Stimulated activated CD8-positive, alpha-beta memory T cell treated with anti-CD3 and anti-CD28 coated beads, Interleukin-7, amount 100 ng/mL, for 24 hours (primary cell): ENCODE measurements at places on chromosomes 5 and 9.

DNA sequence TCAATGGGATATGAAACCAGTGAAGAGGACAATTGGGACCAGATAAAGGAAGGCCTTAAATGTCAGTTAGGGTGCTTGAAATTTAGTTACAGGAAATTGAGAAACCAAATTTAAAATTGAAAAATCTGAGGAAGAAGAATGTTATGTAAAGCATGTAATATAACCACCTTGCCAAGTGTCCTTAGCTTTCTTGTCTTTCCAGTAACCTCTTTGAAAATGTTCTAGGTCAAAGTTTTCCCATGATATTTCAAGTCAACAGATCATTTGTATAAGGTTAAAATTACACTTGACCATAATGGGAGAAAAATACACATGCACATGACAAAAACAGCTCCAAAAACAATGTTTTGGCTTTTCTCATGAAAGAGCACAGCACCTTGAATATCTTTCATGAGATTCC lies 21.1 kb downstream of the LOX start:
- no peak for DNase-seq

- no peak for DNase-seq
These were observed 83.1 kb downstream of the COL27A1 start for GRCh38 chr9:114238472-114238871.

- DNase-seq, result no peak
These were observed 39.5 kb upstream of the PSD2 start for GRCh38 chr5:139755892-139756671.

DNA sequence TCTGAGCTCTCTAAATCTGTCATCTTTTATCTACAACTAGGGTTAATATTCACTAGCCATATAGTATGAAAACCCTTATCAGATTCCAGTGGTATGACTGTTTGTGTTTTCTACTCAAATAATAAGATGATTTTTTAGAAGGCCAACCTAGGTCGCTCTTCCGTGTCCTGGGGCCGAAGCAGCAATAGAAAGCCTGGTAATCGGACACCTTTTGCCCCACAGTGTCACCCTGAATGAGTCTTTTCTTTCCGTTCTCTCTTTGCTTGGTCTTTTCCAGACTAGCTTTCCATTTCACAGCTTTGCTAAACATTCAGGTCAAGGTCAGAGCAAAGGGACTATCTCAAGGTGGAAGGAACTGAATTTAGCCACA lies 243.3 kb upstream of the ANKRD55 start:
- DNase-seq, result no peak

GRCh38 chr9:125985142-125985997 lies 238.2 kb downstream of the PBX3 start:
- DNase-seq, result no peak

DNA sequence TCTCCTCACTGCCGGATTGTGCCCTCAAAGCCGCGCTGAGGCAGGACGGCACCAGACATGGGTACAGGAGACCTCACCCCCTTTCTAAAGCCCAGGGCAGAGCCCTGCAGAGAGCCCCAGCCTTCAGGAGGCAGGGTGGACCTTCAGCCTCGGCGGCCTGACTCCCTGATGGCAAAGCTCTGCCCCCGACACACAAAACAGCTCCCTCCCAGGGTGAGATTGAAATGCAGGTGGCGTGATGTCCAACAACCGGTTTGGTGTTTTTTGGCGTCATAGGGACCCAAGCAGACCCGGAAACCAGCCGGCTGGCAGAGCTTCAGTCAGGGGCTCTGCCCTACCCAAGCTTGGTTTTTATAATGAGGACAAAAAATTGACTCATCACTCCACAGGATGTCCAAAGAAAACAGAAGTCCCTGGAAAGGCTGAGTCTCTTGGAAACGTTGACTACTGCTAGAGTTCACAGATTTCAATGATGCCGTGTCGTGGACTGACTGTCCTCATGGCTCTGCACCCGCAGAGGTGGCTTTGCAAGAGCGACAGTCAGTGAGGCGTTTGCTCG lies 275.2 kb upstream of the IRX1 start:
- DNase-seq, result no peak

GRCh38 chr9:106961623-106962022 lies 98.7 kb downstream of the ZNF462 start:
- DNase-seq, result no peak

DNA sequence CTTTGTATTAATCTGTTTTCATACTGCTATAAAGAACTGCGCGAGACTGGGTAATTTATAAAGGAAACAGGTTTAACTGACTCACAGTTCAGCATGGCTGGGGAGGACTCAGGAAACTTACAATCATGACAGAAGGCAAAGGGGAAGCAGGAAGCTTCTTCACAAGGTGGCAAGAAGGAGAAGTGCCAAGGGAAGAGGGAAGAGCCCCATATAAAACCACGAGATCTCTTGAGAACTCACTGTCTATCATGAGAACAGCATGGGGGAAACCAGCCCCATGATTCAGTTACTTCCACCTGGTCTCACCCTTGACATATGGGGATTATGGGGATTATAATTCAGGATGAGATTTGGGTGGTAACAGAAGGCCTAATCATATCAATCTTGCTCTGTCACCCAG lies 60.9 kb upstream of the CHD1 start:
- no peak for DNase-seq

DNA sequence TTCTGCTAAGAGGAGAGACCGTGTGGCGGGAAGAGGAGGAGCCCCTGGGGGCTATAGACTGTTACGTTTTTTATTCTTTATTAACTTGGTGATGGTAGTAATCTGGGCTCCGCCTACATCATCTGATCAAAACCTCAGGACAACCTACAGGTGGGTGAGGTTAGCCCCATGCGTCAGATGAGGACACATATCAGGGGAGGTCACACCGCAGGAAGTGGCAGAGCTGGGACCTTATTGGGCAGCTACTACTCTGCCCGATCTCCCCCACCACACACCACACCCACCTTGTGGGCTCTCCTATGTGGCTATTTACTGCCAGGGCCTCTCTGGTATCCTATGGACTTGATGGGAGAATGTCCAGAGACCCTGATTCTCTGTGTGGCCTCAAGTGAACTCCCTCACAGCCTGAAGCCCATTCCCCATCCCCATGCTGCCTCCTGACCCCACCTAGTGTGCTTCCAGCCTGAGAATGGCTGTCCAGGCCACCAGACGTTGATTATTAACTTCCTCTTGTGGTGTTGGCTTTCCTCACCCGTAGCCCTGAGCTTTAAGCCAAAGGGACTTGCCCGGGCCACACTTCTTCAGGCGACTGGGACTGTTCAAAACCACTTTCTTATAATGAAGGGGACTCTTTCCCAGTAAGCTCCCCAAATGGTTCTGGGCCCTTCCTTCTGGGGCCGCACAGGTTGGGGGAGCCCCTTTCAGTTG lies 8.2 kb downstream of the UNC5A start:
- DNase-seq, result no peak

GRCh38 chr9:133604856-133605255 lies 4.3 kb downstream of the FAM163B start:
- no peak for DNase-seq

- no peak for DNase-seq
These were observed 4.6 kb downstream of the SLC35A4 start for GRCh38 chr5:140569197-140569596.

- DNase-seq, result no peak
These were observed at the start of gene CCNJL for GRCh38 chr5:160312134-160312959. TSS of gene CCNJL (minus strand) at chr5:160312564. CDS start at chr5:160311923, 641 bp downstream.

- no peak for DNase-seq
These were observed 132.8 kb downstream of the RASEF start for GRCh38 chr9:82930116-82930515.

DNA sequence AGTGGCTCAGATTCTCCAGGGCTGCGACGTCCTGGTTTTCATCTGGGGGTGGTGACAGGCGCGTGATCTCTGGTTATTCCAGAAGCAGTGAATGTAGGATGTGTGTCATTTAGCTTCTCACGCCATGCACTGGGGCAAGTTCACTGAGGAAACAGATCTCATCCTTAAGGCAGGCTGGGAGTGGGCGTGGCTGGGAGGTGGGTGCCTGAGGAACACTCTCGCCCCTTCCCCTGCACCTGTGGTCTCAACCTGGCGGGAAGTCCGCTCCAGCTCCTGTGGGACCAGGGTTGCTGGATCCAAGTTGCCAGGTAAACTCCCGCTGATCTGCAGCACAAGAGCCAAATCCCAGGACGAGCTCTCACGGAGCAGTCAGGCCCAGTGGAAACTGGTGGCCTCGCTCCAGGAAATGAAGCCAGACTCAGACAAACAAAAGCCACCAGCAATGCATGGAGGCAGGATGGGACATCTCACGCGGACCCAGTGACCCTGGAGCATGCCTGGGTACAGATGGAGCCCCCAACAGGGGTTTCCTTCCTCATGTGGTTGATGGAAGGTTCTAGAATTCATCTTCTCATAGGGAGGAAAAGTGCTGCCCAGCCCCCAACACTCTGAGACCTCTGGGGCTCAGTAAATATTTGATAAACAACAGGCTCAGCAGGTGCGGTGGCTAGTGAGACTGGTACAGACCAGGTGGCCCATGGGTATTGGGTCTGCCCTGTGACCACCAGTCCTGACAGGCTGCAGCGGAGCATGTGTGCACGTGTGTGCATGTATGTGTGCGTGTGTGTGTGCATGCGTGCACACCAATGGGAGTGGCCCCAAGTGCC lies 16.3 kb upstream of the SLC12A7 start:
- no peak for DNase-seq

DNA sequence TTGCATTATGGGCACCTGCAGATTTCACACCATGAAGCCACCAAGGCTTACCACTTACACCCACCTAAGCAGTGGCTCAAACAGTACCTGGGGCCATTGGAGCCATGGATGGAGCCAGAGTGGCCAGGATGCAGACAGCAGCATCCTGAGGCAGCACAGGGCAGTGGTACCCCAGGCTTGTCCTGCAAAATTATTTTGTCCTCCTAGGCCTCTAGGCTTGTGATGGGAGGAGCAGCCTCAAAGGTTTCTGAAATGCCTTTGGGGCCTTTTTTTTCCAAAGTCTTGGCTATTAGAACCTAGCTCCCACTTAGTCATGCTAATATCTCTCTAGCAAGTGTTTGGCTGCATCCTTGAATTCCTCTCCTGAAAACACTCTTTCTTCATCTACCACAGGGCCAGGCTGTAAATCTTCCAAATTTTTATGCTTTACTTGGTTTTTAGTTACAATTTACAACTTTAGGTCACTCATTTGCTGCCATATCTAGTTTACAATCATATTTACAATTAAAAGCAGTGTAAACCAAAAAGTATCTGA lies 15.7 kb downstream of the TMC1 start:
- no peak for DNase-seq

- no peak for DNase-seq
These were observed 8.6 kb downstream of the RAB14 start for GRCh38 chr9:121192959-121193640.

GRCh38 chr9:2493109-2493508 lies 128.5 kb upstream of the VLDLR start:
- DNase-seq, result no peak

DNA sequence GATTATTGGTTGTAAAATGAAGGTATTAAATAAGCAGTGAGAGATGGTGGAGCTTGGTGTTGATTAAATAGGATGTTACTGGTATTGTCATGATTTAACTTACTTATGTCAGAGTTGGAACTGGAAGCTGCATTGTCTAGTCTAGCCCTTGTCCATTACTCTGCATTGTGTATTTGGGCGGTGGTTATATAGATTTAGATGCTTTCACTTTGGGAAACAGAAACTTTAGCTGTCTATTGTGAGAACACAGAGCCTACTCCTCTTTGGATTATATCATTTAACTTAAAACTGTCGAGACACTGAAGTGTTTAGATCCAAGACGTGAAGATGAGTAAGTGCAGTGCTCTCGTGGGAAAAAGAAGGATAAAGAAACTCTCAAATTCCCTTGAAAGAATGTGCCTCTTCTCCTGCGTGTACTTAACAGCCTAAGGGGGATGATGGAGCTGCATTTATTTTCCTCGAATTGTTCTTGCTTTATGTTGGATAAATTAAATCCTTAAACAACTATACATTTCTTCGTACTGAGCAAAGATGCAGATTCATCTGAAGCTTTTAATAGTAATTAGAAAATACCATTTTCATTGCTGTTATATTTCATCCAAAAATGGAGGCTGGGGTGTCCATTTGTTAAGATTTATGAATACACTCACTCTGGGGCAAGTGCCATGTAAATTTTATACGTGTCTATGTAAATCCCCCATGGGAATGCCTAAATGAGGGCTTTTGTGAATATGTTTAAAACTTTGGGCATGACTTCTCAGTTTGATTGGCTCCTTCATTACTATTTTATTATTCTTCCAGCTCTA lies 21.6 kb downstream of the FBXL7 start:
- no peak for DNase-seq

- peak; percentile 67 for DNase-seq
These were observed at the start of gene ADRB2 for GRCh38 chr5:148826053-148826738. TSS of gene ADRB2 (plus strand) at chr5:148826611. CDS start at chr5:148826832, 221 bp downstream.

DNA sequence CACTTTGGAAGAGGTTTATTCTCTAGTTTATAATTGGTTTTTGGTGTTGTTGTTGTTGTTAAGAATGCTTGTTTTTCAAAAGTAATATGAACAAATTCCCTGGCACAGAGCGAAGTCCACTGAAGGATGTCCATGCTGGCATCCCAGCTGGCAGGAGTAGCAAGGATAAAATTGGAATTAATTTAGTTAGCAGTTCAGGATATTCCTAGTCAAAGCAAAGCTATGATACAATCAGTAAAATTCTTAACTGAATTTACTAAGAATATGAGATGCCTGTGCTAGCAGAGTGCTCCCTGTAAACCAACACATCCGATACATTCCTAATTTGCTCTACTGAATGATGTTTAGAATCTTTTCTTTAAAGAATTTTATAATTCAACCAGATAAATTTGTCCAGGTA lies 161.4 kb downstream of the FANCC start:
- no peak for DNase-seq
